ENCODE measurements at places on chromosomes 12 and 14.

- no peak for DNase-seq
Measured at GRCh38 chr14:62847168-62847567, 198.1 kb downstream of the KCNH5 start.

DNA sequence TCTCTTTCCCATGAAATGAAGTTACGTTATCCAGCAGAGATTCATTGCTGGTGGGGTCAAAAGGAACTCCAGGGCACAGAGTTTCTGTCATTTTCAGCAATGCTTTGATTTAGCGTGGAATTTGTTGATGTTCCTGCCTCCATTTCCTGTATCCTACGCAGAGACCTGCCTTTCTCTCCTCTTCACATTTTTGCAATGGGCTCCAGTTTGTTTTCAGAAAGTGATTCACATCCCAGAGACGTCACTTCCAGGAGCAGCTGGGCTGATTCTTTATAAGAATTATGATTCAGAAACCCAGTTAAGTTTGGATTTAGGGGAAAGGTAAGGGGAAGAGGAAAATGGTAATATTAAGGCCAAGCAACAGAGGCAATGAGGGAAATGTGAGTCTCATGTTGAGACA is 11.6 kb downstream of the RNASE10 start:
- DNase-seq, result no peak

GRCh38 chr12:65867394-65867793 is 43.1 kb downstream of the HMGA2 start:
- no peak for DNase-seq

- DNase-seq, result no peak
Measured at GRCh38 chr12:5520037-5520436, 88.1 kb downstream of the NTF3 start.

GRCh38 chr12:84172823-84173424 is 739.7 kb downstream of the SLC6A15 start:
- DNase-seq, result no peak

Data from stimulated activated CD8-positive, alpha-beta memory T cell treated with anti-CD3 and anti-CD28 coated beads, Interleukin-7, amount 100 ng/mL, for 4 hours (primary cell).